ENCODE measurements at places on chromosomes 12 and 14.

DNA sequence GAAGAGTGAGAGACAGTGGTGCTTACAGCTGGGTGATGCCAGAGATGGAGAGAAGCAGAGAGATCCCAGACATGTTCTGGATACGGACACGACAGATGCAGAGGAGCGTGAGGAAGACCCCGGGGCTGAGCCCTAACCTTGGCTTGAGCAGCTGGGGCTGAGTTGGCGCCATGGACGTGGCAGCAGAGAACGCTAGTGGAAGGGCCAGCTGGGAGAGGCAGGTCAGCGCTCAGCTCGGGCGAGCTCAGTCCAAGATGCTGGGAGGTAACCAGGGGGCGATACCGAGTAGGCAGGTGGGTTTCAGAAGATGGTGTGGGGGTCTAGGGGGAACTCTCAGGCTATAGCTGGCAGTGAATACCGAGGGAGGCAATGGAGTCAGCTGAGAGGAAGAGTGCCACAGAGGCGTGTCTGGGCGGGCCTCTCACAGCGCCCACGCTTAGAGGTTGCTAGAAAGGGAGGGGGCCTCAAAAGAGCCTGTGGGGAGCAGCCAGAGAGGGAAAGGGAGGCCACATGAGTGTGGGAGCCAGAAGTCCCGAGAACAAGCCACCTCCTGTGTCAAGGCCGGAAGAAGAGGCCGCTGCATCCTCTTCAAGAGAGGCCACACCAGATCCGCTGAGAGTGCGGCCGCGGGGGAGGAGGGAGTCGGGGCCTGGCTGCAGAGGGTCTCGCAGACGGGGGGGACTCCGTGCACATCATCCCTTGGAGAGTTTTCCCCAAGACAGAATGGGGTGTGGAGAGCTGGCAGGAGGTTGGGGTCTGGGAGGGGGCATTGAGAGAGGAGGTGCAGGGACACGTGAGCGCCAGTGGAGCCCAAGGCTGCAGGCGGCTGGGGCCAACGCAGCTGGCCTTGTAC lies 57.0 kb upstream of the DIO3 start:
- no peak for DNase-seq

DNA sequence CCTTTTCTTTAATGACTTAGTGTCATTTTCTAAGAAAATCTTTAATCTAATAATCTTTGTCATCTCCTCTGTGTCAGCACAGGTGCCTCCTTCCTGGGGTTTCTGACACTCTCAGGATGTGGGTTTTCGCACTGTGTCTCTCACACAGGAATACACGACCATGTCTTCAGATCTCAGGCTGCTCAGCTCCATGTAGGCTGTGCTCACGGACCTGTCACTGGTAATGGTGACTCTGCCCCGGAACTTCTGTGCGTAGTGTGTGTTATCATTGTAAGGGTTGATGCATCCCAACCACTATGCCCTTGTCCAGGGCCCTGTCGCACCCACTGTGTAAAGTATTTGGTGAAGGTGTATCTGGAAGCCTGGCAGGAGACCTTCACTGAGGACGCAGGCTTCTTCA lies 647.8 kb downstream of the TMEM121 start:
- DNase-seq, result no peak

GRCh38 chr12:78062786-78063185 lies 232.1 kb downstream of the NAV3 start:
- no peak for DNase-seq

GRCh38 chr14:21068521-21069387 lies 1.4 kb upstream of the ARHGEF40 start:
- peak; percentile 71 for DNase-seq

GRCh38 chr12:42496886-42497285 lies 92.7 kb downstream of the PRICKLE1 start:
- no peak for DNase-seq

DNA sequence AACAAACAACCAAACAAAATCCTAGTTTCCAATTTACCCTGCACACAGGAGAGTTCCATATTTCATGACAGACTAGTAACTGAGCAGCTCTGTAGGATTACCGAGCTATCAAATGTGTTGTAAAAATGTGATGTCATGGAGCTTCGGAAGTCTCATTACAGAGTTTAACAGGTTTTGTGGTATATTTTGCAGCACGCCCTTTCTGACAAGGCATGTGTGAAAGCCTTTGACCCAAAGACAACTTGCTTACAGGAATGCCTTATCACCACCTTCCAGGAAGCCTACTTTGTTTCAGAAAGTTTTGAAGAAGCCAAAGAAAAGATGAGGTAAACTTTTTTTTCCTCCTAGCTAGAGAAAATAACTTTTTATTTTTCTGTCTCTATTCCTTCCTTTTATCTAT lies 92.4 kb downstream of the TPH2 start:
- no peak for DNase-seq

GRCh38 chr14:52663850-52664249 lies 31.5 kb downstream of the ERO1A start:
- DNase-seq, result no peak

DNA sequence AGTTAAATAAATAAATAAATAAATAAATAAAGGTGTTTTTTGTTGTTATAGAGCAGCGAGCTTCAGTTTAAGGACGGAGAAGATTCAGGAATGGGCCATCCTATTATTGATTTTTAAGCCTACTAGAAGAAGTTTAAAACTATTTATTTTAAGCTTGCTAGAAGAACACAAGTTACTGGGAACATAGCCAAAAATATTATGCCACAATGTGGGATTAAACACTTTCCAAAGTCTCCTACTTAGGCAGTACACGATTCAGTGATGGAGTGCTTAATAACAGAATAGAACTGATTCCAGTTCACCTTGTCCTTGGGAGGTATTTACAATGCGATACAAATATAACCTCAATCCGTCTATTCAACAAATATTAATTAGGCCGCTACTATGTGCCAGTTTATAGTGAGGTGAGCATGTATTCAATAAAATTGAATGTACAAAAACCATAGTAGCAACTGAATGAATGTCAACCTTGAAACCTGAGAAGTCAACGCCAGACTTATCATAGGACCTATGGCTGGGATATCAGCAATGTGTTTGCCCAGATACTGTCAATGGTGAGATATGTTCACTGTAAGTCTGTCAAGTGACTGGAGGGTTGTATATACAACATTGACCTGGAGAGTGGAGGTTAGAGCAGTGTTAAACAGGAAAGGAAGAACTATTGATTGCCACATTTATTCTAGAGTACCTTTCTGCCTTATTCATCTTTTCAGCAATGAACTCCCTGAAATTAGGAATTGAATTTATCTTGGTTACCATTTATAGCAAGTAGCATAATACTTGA lies 486.4 kb downstream of the TMTC2 start:
- DNase-seq, result no peak

- DNase-seq, result no peak
These were observed 27.6 kb downstream of the TCTN1 start for GRCh38 chr12:110641521-110641920.

DNA sequence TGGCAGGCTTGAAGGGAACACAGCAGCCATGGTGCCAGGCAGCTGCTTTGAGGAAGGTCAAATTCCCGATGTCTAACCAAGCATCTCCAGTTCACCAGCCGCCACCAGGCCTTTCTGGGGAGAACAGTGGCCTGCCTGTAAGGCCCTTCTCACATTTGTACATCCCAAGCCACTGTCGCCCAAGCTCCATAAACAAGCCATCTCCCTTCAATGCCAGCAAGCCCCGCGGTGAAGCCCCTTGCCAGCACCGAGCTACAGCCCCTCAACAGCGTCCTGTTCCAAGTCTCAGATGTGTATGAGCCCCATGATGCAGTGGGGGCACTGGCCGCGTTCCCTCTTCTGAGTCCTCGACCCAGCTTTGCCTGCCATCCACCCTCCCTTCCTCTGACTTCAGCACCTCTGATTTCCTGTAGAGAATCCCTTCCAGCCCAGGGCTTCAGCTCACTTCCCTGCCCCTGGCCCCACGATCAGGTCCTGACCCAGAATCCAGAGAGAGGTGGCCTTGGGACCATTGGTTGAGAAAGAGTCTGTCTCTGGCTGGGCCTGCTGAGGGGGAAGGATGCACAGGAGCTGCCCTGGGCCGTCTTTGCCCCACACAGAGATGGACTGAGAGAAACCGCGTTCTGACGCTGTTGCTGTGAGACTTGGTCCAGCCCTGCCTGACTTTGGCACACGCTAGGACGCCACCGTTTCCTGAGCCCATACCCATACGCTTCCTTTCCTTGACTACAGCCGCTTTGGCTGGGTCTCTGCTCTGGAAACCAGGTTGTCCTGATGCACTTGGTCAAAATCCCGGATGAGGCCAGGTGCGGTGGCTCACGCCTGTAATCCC lies 1.9 kb upstream of the MMP17 start:
- no peak for DNase-seq

GRCh38 chr14:72416892-72417291 lies 477.0 kb downstream of the DPF3 start:
- DNase-seq, result no peak

DNA sequence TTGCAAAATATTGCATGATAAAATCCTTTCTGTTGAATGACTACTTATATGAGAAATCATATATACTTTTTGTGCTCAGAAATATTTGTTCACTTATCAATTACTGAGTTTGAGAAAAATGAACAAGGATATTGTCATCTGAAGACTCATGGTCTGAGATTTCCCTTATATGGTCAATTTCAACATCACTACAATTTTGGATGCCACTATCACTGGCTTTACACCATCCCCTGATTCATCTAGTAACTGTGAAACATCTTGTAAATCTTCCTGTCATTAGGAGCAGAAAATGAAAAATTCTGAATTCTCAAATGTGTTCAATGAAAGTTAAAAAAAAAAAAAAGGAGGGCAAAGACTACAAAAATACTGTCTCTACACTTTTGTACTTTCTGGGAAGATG lies 21.8 kb upstream of the GXYLT1 start:
- no peak for DNase-seq

GRCh38 chr14:65704437-65704836 lies 291.9 kb downstream of the FUT8 start:
- no peak for DNase-seq

DNA sequence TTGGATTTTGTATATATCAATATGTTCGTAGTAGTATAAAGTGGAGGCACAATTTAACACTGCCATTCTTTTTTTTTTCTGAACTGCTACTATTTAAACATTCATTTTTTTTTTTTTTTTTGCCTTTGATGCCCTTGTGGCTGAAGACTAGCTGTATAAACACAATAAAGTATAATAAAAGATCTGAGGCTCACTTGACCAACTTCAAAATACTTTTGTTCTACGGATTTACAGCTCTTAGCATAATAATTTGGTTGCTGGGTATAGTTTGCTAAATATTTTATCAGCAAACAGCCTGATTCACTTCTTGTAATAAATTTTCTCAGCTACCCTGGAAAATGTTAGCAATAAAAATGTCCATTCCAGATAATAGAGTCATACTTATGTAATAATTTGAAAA lies 128.3 kb downstream of the KCNC2 start:
- no peak for DNase-seq

GRCh38 chr14:92603309-92604242 lies 90.0 kb downstream of the RIN3 start:
- DNase-seq, result peak; percentile 18

DNA sequence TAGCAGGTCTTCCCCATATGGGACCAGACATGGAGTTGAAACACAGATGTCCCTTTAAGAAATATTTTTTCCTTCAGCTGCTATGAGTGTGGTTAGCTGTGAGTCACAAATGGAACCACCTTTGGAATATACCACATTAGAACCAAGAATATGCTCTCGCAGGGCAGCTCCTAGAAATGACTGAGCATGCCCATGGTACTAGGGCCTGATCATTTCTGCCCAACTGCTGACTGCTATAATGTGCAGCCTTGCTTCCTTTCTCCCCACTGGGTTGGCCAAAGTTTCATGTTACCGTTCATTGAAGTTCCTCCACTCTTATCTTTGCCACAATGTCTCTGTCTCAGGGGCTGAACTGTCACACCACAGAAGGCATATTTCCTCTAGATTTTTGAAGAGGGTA lies 1074.6 kb downstream of the FLRT2 start:
- no peak for DNase-seq

GRCh38 chr12:119624966-119625365 lies 31.4 kb downstream of the TMEM233 start:
- DNase-seq, result peak; percentile 84

All from DMS153 (cell line).